ENCODE measurements at places on chromosomes 13 and 19.

GRCh38 chr19:48544856-48545750, 6.9 kb upstream of the SULT2B1 start:
- DNase-seq: no peak

GRCh38 chr13:94784066-94784465, 71.7 kb upstream of the SOX21 start:
- no peak for DNase-seq

- no peak for DNase-seq
Measured at GRCh38 chr13:91740756-91741155, 342.3 kb downstream of the GPC5 start.

GRCh38 chr13:113040597-113041292, 64.8 kb upstream of the F7 start:
- no peak for DNase-seq

GRCh38 chr13:36420437-36420891, 11.8 kb upstream of the CCNA1 start:
- DNase-seq: no peak

GRCh38 chr13:71645467-71645866, 221.5 kb downstream of the DACH1 start:
- DNase-seq: no peak

DNA sequence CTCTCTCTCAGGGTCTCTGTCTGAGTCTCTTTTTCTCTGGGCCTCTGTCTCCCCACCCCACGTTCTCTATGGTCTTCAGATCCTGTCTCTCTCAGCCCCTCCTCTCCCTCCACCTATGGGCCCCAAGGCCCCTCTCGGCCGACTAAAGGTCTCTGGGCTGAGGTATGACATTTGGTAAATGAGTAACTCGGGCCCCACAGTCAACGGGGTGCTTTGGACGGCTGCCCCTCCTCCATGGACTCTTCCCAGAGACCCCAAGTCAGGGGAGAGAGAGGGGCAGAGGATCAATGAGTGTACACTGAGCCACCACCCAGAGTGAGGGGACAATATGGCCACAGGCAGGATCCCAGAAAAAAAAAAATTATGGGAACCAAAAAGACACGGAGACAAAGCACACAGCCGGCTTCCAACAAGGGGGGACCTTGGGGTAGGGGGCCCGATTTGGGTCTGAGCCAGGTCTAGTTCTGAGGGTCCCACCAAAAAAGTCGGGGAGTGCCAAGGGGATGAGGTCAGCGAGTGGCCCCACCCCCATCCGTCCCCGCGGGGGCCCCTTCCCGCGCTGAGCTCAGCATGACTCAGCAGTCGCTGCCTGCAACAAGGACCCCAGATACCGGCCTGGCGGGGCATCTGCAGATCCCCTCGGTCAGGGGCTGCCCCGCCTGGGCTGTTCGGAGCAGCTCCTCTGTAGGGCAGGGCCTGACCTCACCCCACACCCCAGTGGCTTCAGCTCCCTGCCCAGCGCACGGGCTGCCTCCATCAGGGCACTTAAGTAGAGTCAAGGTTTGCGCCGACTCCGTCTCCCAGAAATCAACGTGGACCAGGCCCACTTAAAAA, 1.5 kb upstream of the FTL start:
- DNase-seq: no peak

- DNase-seq: no peak
Measured at GRCh38 chr13:93151277-93151676, 75.3 kb upstream of the GPC6 start.

DNA sequence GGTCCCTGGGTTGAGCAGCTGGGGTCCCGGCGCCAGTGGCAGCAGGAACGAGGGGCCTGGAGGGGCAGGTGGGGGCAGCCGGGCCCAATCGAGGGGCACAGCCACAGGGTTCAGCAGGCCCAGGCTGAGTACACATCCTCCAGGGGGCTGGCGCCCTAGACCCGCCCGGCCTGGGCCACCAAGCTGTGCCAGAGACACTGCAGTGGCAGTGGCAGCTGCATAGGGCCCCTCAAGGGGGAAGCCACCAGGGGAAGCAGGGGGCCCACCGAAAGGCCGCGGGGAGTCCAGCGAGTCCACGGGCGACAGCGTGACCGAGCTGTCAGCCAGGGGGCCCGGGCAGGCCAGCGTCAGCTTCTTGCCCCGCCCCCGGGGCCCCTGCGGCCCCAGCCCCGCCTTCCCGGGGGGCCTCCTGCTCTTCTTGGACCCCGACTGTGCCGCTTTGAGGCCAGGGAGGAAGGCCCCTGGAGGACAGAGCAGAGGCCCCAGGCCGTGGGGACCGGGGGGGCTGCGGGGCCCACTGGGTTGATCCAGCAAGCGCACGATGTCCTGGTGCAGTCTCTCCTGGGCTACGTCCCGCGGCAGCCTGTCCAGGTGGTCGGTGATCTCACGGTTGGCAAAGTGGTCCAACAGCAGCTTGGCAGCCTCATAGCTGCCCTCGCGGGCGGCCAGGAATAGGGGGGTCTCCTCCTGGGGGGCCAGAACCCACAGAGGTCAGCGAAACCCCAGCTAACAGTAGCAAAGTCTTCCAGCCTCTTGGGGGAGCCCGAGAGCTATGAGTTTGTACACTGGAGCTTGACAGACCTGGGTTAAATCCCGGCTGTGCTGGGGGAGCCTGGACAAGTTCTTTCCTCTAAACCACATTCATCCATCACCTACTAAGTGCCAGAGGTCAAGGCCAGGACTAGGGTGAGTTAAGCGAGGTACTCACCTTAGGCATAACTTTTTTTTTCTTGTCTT, 39.5 kb downstream of the NOTCH3 start:
- DNase-seq: no peak

- no peak for DNase-seq
Measured at GRCh38 chr19:12596485-12596884, 14.1 kb downstream of the ZNF490 start.

- no peak for DNase-seq
Measured at GRCh38 chr13:66974889-66975288, 255.2 kb downstream of the PCDH9 start.

GRCh38 chr19:37332839-37333238, 38.1 kb upstream of the ZNF527 start:
- DNase-seq: no peak

Data from cerebellar nuclear complex (tissue), 1 donor.